H7 (cell line): ENCODE measurements at places on chromosomes 3 and 15. TPM values are rescaled to one million over a fixed set of nuclear protein-coding genes. Genes with fewer than 3 reads are reported as not detected.

- no peak for DNase-seq
Measured at GRCh38 chr15:50353251-50353974, 1.6 kb downstream of the GABPB1 start.

- no peak for DNase-seq
Measured at GRCh38 chr3:128188326-128188725, 35.0 kb downstream of the EEFSEC start.

- DNase-seq = no peak
Measured at GRCh38 chr15:45091161-45091560, 22.8 kb downstream of the DUOX2 start.

- DNase-seq = no peak
Measured at GRCh38 chr3:130048726-130049125, 32.9 kb upstream of the ALG1L2 start.

- DNase-seq = no peak
Measured at GRCh38 chr3:39134305-39134704, 19.1 kb downstream of the CSRNP1 start.

DNA sequence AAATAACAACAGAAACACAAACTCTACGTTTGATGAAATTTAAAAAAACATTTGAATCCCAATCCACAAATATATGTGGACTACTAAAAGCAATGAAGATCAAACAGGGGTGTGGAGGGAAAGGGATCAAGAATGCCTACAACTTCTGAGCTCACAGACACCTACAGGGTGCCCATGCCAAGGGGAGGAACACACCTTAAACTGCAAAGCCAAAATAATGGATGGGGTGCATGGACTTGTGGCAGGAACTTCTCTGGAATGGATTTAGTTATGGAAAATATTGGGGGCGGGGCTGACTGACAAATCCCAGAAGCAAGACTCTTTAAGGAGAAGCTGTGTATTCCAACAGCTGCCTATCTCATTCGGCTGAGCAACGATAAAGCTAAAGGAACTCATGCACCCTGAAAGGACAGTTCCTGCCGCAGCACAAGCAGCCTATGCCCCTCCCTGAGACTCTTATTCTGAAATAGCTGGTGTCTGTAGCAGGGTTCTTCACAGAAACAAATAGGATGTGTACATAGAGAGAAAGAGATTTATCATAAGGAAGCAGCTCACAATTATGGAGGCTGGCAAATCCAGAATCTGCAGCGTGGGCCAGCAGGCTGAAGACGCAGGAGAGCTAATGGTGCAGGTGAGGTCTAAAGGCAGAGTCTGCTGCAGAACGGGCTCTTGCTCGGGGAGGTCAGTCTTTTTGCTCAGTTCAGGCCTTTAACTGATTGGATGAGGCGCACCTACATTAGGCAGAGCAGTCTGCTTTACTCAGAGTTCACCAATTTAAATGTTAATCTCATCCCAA is 24.5 kb upstream of the PLA2G4D start:
- peak; percentile 51 for DNase-seq

- peak; percentile 89 for DNase-seq
Measured at GRCh38 chr3:126212620-126213378, 32.4 kb upstream of the ALDH1L1 start.

The MYL3 gene
- 3.0 and 4.1 TPM in 2 replicates for total RNA-seq

The SCG5 gene
- total RNA-seq = 6.0 and 21.2 TPM in 2 replicates

The SPTSSB gene
- 0.07 and 0.31 TPM in 2 replicates for total RNA-seq

The SI gene
- not detected in 2 replicates for total RNA-seq

The INTS14 gene
- 35.8 and 35.9 TPM in 2 replicates for total RNA-seq

The CASR gene
- total RNA-seq = 0.10 and 0.15 TPM in 2 replicates

The ZCWPW2 gene
- 0.28 and 0.48 TPM in 2 replicates for total RNA-seq

The TNNC1 gene
- 4.2 and 7.2 TPM in 2 replicates for total RNA-seq

The CELSR3 gene
- 14.3 and 18.7 TPM in 2 replicates for total RNA-seq

The NPAP1 gene
- not detected in 2 replicates for total RNA-seq

The FHIT gene
- 2.1 and 2.7 TPM in 2 replicates for total RNA-seq
